Endodermal cell (in vitro differentiated cells): ENCODE measurements at places on chromosomes 2 and 18. TPM values are rescaled to one million over a fixed set of nuclear protein-coding genes. Genes with fewer than 3 reads are reported as not detected.

SAG gene
- not detected in 2 replicates for total RNA-seq

LYPD6 gene
- total RNA-seq: 1.8 to 10.2 TPM (median 8.5 TPM) in 3 replicates

FNDC4 gene
- 14.6 and 17.5 TPM in 2 replicates for total RNA-seq

REG3G gene
- total RNA-seq: not detected in 3 replicates

IL18RAP gene
- total RNA-seq: 0.11 to 1.3 TPM in 2 of 3 replicates, not detected in the other

TTR gene
- total RNA-seq: 0.82 TPM in 1 of 3 replicates, not detected in the others

CIB4 gene
- not detected in 2 replicates for total RNA-seq

NCKAP5 gene
- total RNA-seq: 0.21 to 0.67 TPM (median 0.58 TPM) in 3 replicates

LIMS3 gene
- total RNA-seq: 0.92 to 4.2 TPM (median 1.6 TPM) in 3 replicates

DNA sequence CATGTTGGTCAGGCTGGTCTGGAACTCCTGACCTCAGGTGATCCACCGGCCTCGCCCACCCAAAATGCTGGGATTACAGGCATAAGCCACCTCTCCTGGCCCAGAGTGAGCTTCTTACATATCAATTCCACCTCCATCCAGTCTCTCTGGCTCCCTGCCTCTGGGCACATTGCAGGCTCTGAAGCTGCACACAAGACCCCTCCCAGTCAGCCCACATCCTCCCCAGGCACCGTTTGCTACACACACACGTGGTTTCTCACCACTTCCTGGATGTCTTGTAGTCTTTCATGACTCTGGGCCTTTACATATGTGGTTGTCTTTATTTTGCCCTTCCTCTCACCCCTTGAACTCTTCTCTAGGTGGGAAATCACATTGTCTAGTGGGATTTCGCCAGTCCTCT is 64.0 kb upstream of the CABLES1 start:
- H3K4me1 ChIP-seq: no peaks in the 10 kb centered on the region
- no peak for DNase-seq
- no peak overlapping the region for H3K4me3 ChIP-seq
- no peak overlapping the region for H3K27ac ChIP-seq

GRCh38 chr2:133518700-133519344 is 49.4 kb downstream of the NCKAP5 start:
- peaks cover 17% of the 10 kb centered on the region for H3K27me3 ChIP-seq
- no peaks in the 10 kb centered on the region for H3K36me3 ChIP-seq
- no peak overlapping the region for H3K4me3 ChIP-seq
- no peaks in the 10 kb centered on the region for H3K4me1 ChIP-seq

DNA sequence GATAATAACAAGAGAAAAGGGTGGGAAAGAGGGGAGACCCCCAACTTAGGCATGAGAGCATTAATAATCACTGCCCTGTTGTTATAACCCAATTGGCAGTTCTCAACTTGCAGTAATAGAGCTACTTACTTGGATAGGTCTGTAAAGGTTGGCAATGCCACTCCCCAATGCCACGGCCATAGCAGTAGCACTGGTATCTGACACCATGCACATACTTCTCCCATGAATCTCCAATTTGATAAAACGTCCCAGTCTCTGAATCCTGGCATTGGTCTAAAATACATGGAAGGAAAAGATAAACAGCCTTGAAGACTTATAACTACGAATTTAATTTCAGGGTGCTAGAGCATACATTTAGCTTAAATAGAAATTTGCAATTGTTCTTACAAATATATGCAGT is 16.8 kb downstream of the FN1 start:
- H3K36me3 ChIP-seq: peaks cover 71% of the 10 kb centered on the region

DNA sequence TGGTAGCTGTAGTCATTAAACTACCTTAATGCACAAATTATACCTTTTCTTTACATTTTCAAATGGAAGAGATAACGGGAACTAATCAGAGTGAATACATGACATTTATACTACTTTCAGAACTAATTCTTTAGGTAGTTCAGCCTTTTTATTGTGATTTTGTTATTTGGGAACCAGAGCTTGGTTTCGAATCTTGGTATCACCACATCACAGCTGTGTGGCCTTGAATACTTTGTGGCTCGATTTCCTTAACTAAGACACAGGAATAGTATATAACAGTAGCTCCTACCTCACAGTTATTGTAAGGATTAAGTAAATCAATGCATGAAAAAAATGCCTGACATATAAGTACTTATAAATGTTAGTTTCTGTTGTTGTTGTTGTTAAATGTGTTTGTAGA is 240.0 kb downstream of the WDR7 start:
- DNase-seq: no peak
- H3K4me3 ChIP-seq: no peak overlapping the region

DNA sequence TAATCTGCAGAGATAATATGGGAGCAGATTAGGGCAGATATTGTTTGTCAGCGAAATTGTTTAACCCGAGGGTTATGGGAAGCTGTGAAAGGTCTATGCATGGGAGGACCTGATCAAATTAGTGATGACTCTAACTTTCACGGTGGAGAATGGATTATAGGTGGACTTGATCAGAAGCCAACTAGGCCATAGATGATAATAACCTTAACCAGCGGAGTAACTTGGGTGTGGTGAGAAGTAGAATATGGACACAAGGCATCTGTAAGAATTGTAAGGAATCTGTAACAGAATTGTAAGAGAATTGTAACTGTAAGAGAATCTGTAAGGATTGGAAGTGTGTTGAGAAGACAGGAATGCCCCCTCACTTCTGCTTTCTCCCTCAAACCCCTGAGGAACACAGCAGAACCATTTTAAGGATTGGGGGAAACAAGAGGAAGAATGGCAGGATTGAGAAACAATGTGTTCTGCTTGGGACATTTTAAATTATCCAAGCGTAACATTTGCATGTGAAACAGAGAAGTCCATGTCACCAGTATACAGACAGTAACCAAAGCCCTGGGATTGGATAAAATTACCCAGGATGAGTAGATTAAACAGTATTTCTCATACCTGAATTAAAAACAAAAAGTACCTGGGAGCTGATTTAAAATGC is 14.9 kb upstream of the SLC39A10 start:
- no peak overlapping the region for H3K4me3 ChIP-seq
- no peaks in the 10 kb centered on the region for H3K36me3 ChIP-seq
- no peaks in the 10 kb centered on the region for H3K27me3 ChIP-seq
- no peak overlapping the region for H3K27ac ChIP-seq
- DNase-seq: no peak

DNA sequence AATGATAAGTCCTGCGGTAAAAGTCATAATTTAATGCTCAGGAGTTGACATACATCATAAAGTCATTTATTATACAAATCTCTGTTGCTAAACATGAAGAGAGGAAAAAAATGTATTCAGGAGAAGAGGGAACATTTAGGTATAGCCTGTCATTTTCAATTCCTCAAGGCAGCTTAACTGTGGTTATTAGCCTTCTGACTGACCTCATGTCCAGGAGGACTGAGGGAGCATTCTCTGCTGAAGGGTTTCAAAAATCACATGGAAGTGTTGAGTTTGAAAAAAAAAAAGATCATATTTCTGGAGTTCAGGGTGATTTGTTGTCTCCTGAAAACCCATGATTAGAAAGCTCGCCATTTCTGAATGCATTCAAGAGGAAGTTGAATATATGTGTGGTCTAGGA is 1371.1 kb upstream of the LRRTM1 start:
- peaks cover 4% of the 10 kb centered on the region for H3K4me1 ChIP-seq
- no peaks in the 10 kb centered on the region for H3K36me3 ChIP-seq
- no peak overlapping the region for H3K4me3 ChIP-seq
- DNase-seq: no peak
- no peak overlapping the region for H3K27ac ChIP-seq

DNA sequence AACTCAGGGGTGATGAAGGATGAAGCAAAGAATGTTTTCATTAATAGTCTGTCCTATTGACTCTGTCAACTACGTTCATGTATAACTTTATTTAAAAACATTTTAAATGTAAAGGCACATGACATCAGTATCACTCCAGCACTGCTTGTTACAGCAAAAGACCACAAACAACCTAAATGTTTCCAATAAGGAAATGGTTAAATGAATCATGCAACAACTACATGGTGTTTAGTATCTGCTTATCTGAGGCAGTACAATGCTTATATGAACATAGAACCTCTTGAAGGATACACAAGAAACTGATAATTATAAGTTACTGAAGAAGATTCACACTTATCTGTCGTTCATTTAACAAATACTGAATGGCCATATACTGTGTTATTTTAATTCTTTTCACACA is 8.4 kb downstream of the BARD1 start:
- H3K27ac ChIP-seq: no peak overlapping the region
- peaks cover 9% of the 10 kb centered on the region for H3K4me1 ChIP-seq
- no peaks in the 10 kb centered on the region for H3K27me3 ChIP-seq
- no peak for DNase-seq

DNA sequence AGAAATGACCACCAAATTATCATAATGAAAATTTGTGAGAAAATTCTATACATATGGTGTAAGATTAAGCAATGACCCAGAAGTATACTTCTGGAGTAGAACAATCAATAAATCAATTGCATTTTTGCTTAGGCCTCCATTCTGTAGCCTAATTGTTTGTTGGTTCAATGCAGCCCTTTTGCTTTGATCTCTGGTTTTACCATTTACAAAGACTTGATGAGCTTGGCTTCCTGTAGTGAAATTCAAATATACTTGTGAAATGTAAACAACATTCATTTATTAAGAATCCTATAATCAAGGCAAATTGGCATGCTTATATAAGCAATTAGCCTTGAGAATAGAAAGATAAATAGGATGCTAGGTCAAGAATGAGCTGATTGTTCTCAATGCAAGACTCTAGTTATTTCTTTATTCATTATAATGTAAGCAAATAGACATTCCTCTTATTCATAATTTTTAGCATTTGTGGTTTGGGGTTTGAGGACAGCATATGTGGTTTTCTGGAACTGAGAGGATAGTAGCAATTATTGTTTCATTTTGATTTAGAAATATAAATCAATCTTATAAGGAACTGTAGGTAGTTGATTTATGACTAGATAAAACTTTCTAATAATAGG is 9.7 kb downstream of the FMNL2 start:
- no peak overlapping the region for H3K4me3 ChIP-seq
- no peak overlapping the region for H3K27ac ChIP-seq
- H3K4me1 ChIP-seq: no peaks in the 10 kb centered on the region
- H3K36me3 ChIP-seq: peaks cover 21% of the 10 kb centered on the region
- no peak for DNase-seq
- no peaks in the 10 kb centered on the region for H3K27me3 ChIP-seq

- no peak overlapping the region for H3K27ac ChIP-seq
- DNase-seq: peak; percentile 30
- H3K36me3 ChIP-seq: no peaks in the 10 kb centered on the region
- no peak overlapping the region for H3K4me3 ChIP-seq
- H3K27me3 ChIP-seq: peaks cover 9% of the 10 kb centered on the region
These were observed 59.2 kb downstream of the INHBB start for GRCh38 chr2:120404941-120405758.

DNA sequence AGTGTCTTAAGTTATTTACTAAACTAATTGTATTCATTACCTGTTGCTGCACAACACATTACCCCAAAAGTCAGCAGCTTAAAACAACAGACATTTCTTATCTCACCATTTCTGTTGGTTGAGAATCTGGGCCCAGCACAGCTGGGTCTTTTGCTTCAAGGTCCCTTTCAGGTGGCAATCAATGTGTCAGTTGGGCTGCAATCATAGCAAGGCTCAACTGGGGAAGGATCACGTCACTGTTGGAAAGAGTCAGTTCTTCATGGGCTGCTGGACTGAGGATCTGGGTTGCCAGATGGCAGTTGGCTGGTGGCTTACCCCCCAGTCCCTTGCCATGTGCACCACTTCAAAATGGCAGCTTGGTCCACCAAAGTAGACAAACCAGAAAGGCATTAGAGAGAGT is 261.2 kb downstream of the SUCLG1 start:
- no peak overlapping the region for H3K27ac ChIP-seq
- H3K36me3 ChIP-seq: no peaks in the 10 kb centered on the region
- no peak for DNase-seq
- H3K4me3 ChIP-seq: no peak overlapping the region

- H3K4me1 ChIP-seq: peaks cover 22% of the 10 kb centered on the region
- H3K27me3 ChIP-seq: no peaks in the 10 kb centered on the region
- H3K27ac ChIP-seq: peak overlapping the region; percentile 14
- DNase-seq: peak; percentile 91
These were observed 193.6 kb downstream of the MIB1 start for GRCh38 chr18:21933931-21934765.

DNA sequence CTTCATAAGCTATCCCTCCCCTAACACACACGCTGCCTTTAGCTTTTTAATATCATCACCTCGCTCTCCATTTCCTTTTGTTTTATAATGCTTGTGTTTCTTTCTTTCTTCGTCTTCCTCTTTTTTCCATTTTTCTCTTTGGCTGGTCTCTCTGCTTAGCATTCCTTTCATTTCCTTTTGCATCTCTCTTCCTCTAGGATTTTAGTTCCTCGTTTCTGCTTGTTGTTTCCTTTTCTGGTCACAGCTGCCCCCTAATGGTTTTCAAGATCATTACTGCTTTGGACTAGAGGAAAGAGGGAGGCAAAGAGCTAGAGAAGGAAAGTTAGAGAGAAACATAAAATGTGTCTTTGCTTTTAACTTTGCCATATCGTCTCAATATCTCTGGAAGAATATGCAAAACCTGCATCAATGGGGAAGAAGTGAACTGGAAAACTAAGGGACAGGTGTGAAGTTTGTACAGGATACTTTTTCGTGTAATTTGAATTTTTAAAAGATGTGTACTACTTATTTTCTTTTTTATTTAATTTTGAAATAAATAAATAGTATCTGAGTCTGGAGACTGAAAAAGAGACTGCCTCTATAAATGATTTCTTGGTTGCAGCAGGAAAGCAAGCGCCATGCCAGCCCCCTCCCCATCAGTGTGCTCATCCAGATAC is 6.3 kb upstream of the NRP2 start:
- H3K27ac ChIP-seq: no peak overlapping the region
- no peak overlapping the region for H3K4me3 ChIP-seq
- H3K36me3 ChIP-seq: no peaks in the 10 kb centered on the region
- no peak for DNase-seq

GRCh38 chr2:177796654-177797415 is 275.7 kb downstream of the PDE11A start:
- no peaks in the 10 kb centered on the region for H3K4me1 ChIP-seq
- H3K27me3 ChIP-seq: no peaks in the 10 kb centered on the region
- no peaks in the 10 kb centered on the region for H3K36me3 ChIP-seq
- no peak overlapping the region for H3K27ac ChIP-seq

- DNase-seq: no peak
- H3K36me3 ChIP-seq: no peaks in the 10 kb centered on the region
- H3K27me3 ChIP-seq: no peaks in the 10 kb centered on the region
- no peaks in the 10 kb centered on the region for H3K4me1 ChIP-seq
- no peak overlapping the region for H3K4me3 ChIP-seq
- H3K27ac ChIP-seq: no peak overlapping the region
These were observed 153.9 kb upstream of the ERBB4 start for GRCh38 chr2:212692466-212692865.

- no peak overlapping the region for H3K27ac ChIP-seq
- DNase-seq: no peak
- H3K4me1 ChIP-seq: no peaks in the 10 kb centered on the region
- no peaks in the 10 kb centered on the region for H3K36me3 ChIP-seq
- no peaks in the 10 kb centered on the region for H3K27me3 ChIP-seq
- no peak overlapping the region for H3K4me3 ChIP-seq
These were observed 40.3 kb downstream of the PLA2R1 start for GRCh38 chr2:160022162-160022561.

- no peaks in the 10 kb centered on the region for H3K4me1 ChIP-seq
- DNase-seq: no peak
- H3K36me3 ChIP-seq: peaks cover 64% of the 10 kb centered on the region
These were observed 46.8 kb downstream of the EPG5 start for GRCh38 chr18:45920367-45920766.
